ENCODE measurements at places on chromosomes 4 and X. TPM values are rescaled to one million over a fixed set of nuclear protein-coding genes. Genes with fewer than 3 reads are reported as not detected.

PLXNB3 gene
- 5.8 TPM for total RNA-seq

WAS gene
- 0.17 TPM for total RNA-seq

BMPR1B gene
- under 0.01 TPM for total RNA-seq

L1CAM gene
- total RNA-seq, result 30.0 TPM

HTR2C gene
- not detected for total RNA-seq

ARR3 gene
- not detected for total RNA-seq

WWC2 gene
- 11.6 TPM for total RNA-seq

PCDH10 gene
- total RNA-seq, result 2.2 TPM

ELF4 gene
- 17.8 TPM for total RNA-seq

CCDC160 gene
- total RNA-seq, result not detected

GCNA gene
- total RNA-seq, result 0.17 TPM

GLOD5 gene
- not detected for total RNA-seq

USP51 gene
- total RNA-seq, result 0.67 TPM

WDR17 gene
- total RNA-seq, result 1.3 TPM

GPM6B gene
- 9.4 TPM for total RNA-seq

CXCL10 gene
- not detected for total RNA-seq

NDNF gene
- 0.59 TPM for total RNA-seq

PAGE1 gene
- not detected for total RNA-seq

GYG2 gene
- 5.9 TPM for total RNA-seq

BTK gene
- total RNA-seq, result not detected

RAB9B gene
- total RNA-seq, result under 0.01 TPM

LPAR4 gene
- 0.17 TPM for total RNA-seq

OTC gene
- total RNA-seq, result not detected

SLC49A3 gene
- 2.1 TPM for total RNA-seq

C4orf50 gene
- total RNA-seq, result not detected

SPANXA1 gene
- not detected for total RNA-seq
